ENCODE measurements at places on chromosomes 12 and 14. TPM values are rescaled to one million over a fixed set of nuclear protein-coding genes. Genes with fewer than 3 reads are reported as not detected.

Gene TEX52
- not detected for total RNA-seq

DNA sequence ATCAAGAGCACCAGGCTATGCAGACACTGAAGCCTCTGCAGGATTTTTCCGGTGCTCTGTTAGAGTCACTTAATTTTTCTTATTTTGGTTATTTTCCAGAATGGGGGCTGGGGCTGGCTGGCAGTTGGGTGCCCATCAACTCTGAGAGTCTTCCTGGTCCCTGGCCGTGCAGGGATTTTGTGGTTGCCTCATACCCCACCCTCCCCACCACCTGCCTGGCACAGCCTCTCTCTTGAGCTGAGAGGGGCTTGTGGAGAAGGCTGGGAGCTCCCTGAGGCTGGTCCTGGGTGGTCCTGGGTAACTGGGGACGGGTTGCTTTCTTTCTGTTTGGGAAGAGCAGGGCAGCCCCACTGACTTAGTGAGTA, 23.3 kb downstream of the LRTM2 start:
- no peak for DNase-seq

DNA sequence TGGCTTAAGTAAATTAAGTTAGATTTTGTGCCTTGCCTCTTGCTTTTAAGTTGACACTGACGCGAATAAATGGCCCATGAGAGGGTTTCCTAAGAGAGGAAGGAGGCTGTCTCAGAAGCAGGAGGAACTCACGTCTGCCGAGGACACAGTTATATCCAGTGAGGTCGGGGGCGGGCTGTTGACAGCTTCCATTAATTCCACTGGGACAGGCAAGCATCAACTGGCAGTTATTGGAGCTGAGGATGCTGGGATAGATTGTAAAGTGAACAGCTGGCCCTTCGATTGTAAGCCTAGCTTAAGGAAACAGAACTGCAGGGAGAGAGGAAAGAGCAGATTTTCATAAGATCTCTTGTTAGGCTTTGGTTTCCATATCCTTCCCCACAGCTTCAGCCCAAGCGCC, 399.2 kb downstream of the IPO8 start:
- DNase-seq, result no peak

DNA sequence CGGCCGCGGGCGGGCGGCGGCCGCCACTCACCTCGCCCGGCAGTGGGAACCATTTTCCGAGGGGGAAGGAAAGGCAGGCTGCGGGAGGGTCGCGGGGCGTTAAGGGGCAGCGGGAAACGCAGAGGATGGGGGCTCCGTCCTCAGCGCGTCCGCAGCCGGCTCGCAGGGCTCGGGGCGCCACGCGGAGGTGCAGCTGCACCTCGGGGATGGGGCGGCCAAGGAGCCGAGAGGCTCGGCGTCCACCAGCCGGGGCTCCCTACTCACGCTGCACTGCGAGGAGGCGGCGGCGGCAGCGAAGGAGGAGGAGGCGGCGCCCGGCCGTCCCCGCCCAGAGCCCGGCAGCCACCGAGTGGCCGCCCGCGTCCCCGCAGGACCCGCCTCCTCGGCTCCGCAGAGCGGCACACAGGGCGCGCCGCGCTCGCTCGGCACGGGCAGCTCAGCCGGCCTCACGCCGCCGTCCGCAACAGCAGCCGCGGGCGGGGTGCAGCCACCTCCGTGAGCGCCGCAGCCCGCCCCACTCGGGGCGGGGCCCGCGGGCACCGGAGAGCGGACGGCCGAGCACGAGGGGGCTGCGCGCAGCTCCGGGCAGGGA, at the start of gene ATP2B1:
Gene ATP2B1 (minus strand): TSS at position 274 of the 592 bp plus-strand sequence. CDS start 52,952 bp downstream, outside the sequence.
- DNase-seq, result peak; percentile 19

GRCh38 chr14:52117111-52117832, 48.4 kb upstream of the NID2 start:
- no peak for DNase-seq

Measured in thoracic aorta (tissue), 2 donors.